ENCODE measurements at places on chromosomes 2 and 18.

- DNase-seq = no peak
Observed at GRCh38 chr2:130385709-130386108, 29.9 kb downstream of the PTPN18 start.

GRCh38 chr2:142819411-142819810, 58.1 kb upstream of the KYNU start:
- no peak for DNase-seq

- no peak for DNase-seq
Observed at GRCh38 chr2:37168217-37168981, 11.6 kb upstream of the EIF2AK2 start.

DNA sequence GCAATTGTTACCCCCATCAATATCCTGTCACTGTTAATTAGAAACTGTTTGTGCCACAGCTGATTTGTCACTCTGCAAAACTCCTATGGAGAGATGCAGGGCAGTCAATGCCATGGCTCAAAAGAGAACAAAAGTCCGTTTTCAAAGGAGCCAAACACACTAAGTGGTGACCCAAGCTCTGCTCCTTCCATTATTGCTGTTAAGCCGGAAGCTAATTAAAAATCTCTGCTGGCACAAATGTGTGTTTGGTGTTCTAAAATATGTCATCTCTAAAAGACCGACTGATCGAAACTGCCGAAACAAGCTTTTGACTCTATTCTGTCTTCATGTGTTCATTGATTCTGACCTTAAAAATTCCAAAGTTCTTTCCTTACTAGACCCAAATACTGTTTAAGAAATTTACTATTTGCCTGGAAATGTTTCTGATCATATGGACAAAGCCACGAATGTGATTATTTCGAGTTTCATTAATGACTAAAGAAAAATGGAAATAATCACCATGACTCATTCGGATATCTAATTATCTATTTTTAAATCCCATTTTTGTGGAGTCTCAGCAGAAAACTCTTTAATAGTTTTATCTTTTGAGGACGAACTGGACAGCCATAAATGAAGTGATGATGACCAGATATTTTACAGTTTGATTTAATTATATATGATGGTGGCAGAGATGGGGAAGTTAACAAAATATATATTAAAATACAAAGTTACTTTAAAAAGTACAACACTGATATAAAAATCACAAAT, 287.6 kb downstream of the SOCS6 start:
- no peak for DNase-seq

GRCh38 chr2:179373816-179374215, 109.2 kb upstream of the SESTD1 start:
- DNase-seq = no peak

DNA sequence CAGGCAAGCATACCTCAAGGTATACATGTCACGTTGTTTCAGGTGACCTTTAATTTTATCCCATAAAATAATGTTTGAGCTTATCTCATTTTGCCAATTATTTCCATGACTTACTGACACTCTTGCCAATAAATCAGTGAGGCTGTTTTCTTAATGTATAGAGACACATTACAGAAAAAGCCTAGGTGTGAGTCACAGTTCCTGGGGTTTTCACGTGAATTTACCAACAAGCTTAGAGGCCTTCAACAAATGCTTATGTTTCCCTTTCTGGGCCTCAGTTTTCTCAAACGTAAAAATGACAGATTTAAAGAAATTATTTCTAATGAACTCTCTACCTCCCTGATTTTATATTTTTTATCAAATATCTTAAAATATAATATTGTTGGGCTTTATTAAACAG, 517.5 kb upstream of the SPHKAP start:
- no peak for DNase-seq

- DNase-seq = no peak
Observed at GRCh38 chr2:132911726-132912724, 242.0 kb upstream of the LYPD1 start.

GRCh38 chr2:19235308-19235707, 123.1 kb downstream of the OSR1 start:
- no peak for DNase-seq

GRCh38 chr2:204947405-204947804, 402.1 kb downstream of the PARD3B start:
- DNase-seq = no peak

DNA sequence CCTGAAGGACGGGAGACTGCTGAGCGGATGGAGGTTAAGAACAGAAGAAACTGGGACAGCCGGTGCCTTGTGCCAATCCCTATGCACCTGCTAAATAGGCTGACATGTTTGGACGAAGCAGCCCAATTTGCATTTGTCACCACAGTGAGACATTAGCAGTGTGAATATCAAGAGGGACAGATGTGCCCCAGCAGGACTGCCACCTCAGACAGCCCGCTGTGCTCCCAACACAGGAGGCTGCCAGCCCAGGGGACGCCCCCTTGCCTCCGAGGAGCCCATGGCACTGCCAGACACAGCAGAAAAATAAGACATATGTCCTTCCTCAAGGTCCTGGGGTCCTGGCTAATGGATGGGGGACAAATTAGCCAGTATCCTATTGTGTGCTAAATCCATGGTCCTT, 306.7 kb upstream of the POU3F3 start:
- DNase-seq = no peak

- DNase-seq = no peak
Observed at GRCh38 chr2:22697054-22697788, 687.8 kb upstream of the KLHL29 start.

- no peak for DNase-seq
Observed at GRCh38 chr2:213013979-213014378, 137.4 kb downstream of the IKZF2 start.

- no peak for DNase-seq
Observed at GRCh38 chr2:128787616-128788015, 468.9 kb upstream of the HS6ST1 start.

DNA sequence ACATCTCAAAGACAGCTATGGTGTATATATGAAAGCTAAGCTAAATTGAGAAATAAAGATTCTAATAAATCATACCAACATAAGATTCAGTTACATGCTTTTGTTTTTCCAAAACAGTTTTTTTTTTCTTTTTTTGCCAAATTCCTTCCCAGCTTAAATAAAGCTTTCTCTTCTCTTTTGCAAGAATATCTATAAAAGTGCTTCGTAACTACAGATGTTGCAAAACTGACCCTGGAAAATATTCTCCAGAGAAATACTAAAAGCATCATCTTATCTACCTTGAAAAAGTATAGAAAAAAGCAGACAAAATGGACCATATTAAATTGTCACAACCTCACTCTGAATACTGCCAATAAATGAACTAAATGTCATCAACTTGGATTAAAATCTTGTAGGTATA, 38.7 kb downstream of the FANCL start:
- no peak for DNase-seq

DNA sequence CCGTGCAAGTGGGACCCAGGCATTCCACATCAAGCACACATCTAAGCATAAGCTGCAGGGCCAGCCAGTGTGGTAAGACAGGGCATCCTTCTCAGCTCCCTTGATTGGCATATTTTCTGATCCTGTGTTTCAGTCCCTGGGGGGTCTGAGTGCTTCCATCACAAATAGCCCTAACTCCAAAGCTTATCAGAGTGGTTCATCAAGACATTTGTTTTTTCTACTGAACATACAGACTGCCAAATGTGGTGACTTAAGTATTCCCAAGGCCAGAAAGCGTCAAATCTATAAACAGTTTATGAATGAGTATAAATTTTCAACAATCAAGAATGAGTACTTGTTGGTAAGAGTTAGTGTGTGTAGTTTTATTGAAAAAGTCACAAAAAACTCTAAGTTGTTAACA, 18.8 kb downstream of the SPRED2 start:
- DNase-seq = no peak

- DNase-seq = no peak
Observed at GRCh38 chr2:129443235-129443864, 536.1 kb upstream of the RAB6C start.

- no peak for DNase-seq
Observed at GRCh38 chr2:73920577-73921545, 5.8 kb upstream of the DGUOK start.

DNA sequence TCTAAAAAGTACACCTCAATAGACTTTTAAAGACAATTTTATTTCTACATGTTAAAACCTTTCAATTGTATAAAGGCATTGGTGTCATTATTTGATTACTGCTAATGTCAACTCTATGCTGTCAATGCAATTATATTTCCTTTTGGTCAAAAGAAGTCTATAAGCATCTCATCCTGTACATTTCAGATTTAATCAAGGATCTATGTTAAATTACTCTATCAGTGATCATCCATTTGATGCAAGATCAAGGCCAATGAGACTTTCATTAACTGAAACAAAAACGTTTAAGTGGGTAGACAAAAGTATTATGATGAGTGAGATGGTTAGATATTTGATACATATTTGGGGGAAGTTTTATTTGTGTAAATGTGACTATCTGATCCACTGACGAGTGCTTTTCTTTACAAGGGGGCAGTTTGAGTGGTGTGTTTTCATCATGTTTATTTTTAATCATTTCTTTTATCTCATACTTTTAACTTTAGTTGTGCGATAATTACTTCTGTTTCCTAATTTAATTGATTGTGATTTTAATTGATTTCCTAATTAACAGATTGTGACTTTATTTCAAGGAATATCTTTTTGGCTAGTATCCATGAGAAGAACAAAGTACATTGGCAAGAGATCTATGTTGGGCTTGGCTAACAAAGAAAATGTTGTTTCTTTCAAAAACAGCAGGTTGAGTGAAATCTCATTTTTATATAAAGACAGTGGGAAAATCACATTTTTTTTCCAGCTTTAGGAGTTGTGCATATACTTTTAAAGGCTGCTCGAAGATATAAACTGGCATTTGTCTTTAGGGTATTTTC, 1.1 kb downstream of the ARHGAP28 start:
- no peak for DNase-seq

DNA sequence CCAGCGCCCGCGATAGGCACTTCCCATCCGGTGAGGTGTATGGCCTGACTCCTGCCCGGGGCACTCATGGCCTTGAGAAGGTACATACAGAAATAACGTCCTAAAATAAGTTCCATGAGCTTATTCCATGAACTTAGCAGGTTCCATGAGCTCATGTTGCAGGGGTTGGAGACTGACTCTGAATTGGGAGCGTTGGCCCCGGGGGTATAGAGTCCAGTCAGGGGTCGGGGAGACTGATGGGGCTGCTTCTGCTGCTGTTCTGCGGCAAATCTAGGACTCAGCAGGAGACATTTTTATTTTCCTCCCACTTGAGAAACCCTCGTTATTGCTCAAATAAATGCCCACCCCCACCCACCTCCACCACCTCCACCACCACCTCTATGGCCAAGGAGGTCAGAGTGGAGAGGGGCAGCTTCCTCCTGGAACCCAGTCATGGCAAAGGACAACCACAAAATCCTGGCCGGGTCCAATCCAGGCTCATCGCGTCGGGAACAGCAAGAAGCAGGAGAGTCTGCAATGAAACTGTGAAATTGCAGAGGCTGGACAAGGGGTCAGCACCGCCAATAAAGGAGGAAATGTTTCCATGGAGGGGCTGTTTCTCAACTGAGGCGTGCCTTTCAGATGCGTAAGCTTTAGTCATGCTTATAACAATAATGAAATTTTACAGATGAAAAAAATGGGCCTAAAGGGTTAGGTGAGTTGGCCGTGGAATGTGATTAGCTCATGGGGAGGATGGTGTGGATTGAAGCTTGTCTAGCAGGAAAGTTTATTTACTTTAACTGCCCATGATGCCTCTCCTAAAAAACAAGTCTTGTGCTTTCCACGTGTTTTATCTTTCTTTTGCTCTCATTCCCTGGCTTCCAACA, 136.6 kb upstream of the ALKAL2 start:
- DNase-seq = no peak

- DNase-seq = no peak
Observed at GRCh38 chr18:36636237-36636817, 192.5 kb downstream of the TPGS2 start.
